ENCODE measurements at places on chromosomes 12 and 14.

- no peak for DNase-seq
Observed at GRCh38 chr12:115648463-115648862, 629.0 kb downstream of the MED13L start.

DNA sequence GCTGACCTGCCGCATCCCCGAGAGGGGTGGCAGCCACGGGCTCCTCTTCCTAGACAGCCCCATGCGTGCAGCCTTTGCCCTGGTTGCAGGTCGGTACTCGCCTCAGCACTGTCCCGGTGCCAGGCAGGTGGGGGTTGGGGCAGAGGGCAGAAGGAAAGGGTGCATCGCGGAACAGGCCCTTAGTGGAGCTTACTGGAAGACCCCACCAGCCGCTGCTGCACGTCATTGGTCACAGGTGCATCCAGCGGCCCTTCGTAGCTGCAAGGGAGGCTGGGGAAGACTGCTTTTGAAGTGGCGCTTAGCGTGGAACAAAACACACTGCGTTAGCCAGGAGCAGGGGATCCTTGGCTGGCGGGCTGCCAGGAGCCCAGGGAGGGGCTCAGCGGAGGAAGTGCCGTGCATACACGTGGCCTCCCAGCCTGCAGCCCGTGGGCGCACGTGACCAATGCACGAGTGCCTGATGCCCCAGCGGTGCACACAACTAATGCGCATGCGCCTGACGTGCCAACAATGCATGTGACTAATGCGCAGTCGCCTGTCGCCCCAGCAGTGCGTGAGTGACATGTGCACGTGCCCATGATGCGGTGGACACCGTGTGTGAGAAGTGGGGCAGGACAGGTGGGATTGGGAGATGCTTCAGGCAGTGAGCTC, 5.0 kb upstream of the EP400 start:
- no peak for DNase-seq

- peak; percentile 68 for DNase-seq
Observed at GRCh38 chr14:60485598-60486251, at the start of gene C14orf39. Gene C14orf39 (minus strand): TSS chr14:60486063. CDS start chr14:60485078, 985 bp downstream.

DNA sequence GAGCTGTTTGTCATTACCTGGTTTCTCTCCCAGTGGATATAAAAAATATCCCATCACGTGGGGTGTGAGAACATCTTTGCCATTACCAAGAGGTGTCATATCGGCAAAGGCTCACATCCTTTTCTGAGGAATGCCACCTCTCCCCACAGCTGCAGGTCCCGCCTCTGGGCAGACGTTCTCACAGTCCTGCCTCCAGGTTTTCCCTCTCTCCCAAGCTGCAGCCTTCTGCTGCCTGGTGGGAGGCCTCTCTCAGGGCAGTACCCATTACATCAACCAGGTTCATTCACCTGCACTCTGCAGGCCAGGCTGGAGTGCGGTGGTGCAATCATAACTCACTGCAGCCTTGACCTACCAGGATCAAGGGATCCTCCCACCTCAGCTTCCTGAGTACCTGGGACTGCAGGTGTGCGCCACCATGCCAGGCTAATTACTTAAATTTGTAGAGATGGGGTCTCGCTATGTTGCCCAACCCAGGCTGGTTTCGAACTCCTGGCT, 15.0 kb upstream of the TMEM119 start:
- peak; percentile 35 for DNase-seq

GRCh38 chr14:102761206-102761605, 16.0 kb upstream of the TRAF3 start:
- no peak for DNase-seq

- DNase-seq: no peak
Observed at GRCh38 chr12:121575952-121576625, 4.7 kb downstream of the KDM2B start.

DNA sequence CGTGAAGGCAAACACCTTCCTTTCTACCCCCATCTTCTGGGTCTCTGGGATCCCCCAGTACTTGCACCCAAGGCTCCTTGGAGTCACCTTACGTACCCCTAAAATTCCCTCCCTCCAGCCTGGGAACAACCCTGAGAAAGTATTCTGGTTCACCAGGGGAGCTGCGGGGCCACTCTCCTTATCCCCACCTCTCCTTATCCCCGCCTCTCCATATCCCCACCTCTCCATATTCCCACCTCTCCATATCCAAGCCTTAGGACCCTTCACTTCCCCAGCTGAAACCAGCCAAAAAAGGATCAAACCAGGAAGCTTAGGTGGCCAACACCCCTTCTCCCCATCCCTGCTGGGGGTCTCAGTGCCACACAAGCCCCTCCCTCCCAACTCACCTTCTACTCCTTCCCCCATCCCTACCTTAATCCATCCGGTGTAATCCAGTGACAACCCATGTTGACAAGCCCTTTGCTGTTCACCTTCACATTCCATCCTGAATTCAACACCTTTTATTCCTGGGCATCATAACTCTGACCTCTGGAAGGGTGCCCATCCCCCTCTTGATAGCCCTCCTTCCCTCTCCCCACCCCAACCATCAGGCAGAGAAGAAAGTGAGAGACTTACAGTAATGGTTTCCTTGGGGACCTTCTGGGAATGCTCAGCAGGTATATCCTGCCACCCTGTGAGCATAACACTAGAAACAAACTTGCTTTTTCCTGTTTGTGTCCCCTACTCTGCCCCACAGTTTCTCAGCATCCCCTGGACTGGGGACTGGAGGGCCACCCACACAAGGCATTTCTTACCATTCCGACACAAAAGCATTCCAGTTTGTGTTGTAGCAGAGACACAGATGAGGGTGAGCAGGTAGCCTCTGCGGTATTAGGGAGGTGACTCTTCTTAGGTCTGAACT, 1.6 kb upstream of the MSI1 start:
- no peak for DNase-seq

GRCh38 chr12:958588-959123, 9.2 kb upstream of the RAD52 start:
- no peak for DNase-seq

DNA sequence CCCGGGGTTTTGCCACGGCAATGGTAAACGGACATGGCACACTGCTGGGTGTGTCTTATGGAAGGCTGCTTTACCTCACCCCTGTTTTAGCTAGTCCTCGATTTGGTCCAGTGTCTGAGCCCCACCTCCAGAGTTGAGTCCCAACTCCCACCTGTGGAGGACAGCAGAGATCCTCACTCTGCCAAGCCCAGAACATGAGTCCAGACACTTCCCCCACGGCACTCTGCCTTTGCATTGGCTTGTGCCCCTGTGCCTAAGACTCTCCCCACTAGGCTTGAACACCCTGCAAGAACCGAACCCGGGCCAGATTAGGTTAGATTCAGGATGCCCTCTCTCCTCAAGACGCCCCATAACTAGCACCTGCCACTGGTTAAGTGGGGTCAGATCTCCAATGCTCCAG, 59.8 kb upstream of the C14orf180 start:
- no peak for DNase-seq

DNA sequence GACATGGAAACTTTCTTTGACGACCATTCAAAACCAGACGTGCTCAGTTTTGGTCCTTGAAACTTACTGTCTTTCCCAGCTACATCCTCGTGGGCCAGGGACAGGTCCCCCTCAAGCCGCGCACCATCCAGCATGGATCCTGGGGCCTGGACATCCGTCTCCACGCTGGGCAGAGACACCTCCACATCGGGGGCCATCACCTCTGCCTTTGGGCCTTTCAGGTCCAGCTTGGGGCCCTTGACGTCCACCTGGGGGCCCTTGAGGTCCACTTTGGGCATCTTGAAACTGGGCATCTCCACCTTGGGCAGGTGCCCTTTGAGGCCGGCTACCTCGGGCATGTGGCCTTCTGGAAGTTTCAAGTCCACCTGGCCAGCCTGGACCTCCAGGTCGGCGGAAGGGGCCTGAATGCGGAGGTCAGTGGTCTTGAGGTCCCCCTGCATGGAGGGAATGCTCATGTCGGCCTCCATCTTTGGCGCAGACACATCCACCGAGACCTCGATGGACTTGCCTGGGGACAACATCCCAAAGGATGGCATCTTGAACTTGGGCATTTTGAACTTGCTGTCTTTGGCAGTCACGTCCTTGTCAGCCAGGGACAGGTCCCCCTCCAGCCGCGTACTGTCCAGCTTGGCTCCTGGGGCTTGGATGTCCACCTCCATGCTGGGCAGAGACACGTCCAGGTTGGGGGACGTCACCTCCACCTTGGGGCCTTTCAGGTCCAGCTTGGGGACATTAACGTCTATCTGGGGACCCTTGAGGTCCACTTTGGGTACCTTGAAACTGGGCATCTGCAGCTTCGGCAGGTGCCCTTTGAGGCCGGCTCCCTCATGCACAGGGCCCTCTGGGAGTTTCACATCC, 17.1 kb downstream of the PLD4 start:
- DNase-seq: no peak

- DNase-seq: peak; percentile 54
Observed at GRCh38 chr12:67651132-67651695, 2.7 kb downstream of the DYRK2 start.

GRCh38 chr12:107560899-107561285, 124.7 kb upstream of the PWP1 start:
- no peak for DNase-seq

- no peak for DNase-seq
Observed at GRCh38 chr12:108712925-108713203, 18.5 kb downstream of the CORO1C start.

DNA sequence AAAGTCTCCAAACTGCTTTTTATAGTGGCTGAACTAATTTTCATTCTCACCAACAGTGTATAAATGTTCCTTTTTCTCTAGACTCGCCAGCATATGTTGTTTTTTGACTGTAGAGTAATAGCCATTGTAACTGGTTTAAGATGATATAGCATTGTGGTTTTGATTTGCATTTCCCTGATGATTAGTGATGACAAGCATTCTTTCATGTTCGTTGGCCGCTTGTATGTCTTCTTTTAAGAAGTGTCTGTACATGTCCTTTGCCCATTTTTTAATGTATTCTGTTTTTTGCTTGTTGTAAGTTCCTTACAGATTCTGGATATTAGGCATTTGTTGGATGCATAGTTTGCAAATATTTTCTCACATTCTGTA, 404.9 kb downstream of the FLRT2 start:
- peak; percentile 73 for DNase-seq

GRCh38 chr12:132624910-132625630, 6.5 kb downstream of the P2RX2 start:
- DNase-seq: no peak

DNA sequence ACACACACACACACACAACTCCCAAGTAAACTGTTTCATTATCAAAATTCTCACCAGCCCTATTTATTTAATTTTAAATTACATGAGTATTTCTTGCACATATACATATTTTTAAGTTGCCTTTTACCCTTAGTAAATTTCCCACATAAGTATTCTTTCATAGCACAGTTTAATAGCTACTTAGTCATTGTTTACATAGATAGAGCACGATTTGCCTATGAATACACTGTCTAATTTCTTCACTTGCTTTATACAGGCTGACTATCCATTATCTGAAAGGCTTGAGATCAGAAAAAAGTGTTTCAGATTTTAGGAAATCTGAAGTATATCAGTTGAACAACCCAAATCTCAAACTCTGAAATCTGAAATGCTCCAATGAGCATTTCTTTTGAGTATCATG, 30.9 kb downstream of the NIN start:
- DNase-seq: no peak

DNA sequence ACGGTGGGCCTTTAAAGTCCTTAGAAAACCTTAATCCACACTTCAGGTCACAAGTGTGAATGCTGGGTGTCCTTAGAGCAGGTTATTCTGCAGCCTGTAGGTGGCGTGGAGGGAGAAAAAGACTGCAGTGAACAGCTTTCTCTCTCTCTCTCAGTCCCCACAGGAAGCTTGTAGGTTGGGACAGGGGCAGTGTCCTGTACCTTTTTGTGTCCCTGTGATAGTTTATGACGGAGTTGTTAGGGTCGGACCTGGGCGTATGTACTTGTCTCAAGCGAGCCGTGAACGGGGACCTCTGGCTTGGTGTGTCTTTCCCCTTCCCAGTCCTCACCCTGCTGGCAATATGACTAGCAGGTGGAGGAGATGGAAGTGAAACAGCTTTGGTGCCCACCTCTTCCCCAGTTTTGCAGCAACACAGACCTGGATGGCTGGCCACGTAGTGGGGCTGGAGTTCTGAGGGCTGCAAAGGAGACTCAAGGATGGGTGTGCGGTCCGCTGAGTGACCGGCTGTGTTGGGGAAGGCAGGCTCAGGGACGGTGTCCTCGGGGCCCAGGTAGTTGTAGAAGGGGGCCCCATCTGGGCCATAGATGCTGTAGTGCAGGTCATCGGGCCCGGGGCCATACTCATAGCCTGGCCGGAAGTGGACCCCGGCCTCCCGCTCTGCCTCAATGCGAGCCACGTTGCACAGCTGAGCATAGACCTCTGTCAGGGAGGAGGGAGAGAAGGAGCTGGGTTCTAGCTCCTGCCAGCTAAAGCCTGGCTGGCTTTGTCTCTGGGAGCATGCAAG, 8.9 kb downstream of the ISCA2 start:
- DNase-seq: peak; percentile 34

GRCh38 chr14:68779761-68780323, 13.0 kb downstream of the ZFP36L1 start:
- DNase-seq: no peak

DNA sequence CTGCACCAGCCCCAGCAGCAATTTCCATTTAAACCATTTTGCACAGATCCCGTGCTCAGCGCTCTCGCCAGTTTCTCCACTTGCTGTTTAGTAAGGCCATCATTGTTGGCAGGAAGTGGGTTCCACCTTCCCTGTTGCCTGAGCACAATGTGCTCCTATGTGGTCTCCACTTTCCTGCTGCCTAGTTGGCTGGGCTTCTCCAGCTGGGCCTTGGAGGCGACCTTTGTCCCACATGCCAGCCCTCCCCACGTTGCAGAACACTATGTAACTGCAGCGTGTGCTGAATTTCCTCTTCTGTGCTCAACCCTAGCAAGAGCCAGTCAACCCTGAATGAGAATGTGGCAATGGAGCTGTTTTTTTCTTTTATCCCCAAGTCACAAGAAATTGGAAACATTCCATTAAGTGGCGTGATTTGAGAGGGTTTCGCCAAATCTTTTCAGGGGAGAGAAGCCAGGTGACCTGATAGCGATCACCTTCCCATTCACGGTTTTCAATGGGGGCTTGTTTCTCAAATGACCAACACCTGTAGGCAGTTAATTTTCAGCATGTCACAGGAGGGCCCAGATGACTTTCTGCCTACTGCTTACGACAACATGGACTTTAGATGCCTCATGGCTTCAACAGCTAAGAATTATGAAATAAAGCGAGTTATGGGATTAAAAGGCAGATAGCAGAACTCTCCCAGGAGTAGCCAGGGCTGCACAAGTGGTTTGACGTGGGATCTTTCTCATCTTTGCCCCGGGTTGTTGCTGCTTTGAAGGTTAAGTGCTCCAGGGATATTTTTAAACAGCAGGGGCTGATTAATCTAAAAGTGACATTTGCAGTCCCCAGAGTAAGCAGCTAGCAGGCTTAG, at the start of gene ACACB:
ACACB (plus strand) TSS at position 830 of the 853 bp plus-strand sequence. CDS start 22,819 bp downstream, outside the sequence.
- no peak for DNase-seq

DNA sequence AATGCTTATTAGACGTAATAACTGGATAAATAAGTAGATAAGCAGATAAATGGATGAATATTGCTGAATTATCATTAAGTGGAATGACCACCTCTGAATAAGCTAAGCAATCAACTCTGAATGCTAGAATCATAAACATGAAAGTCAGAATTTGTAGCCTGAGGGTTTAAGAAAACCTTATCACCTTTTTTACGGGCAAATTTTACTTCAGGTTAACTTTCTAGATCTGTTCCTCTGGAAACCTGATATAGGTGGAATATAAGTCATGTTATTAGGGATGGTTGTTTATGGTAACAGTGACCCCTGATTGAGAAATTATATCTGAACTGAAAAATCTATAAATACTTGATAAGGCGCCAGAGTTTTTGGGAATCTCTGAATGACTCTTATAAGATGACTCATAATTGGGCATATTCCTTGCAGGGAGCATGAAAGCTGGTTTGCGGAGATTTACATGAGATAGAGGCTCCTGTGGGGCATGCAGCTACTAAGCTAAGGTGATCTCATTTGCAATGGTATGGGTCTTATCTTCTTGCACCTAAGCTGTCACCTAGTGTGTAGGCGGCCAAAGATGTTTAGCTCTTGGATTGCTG, 12.1 kb downstream of the SPX start:
- DNase-seq: no peak
